NCI-H2081 (cell line): ENCODE measurements at places on chromosomes 2 and 18.

GRCh38 chr2:230947908-230948365, 22.9 kb upstream of the GPR55 start:
- no peak for DNase-seq

- no peak for DNase-seq
Measured at GRCh38 chr2:234438305-234438977, 58.4 kb downstream of the ARL4C start.

GRCh38 chr2:8886876-8887275, 49.5 kb upstream of the KIDINS220 start:
- DNase-seq, result no peak

DNA sequence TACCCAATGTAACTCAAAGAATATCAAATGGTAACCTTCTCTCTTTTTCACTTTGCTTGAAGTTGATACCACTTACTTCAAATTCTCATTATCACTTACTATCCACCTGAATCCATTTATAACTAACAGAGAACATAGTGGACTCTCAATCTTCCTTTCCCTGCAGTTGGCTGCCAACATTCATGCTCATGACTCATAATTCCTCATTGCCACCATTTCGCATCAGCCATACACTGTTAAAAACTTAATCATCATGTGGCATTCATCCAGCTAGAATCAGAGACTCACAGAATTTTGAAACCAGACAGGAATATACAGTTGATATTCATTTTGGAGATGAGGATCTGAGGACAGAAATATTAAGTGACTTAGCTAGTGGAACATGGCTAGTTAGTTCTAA, 56.8 kb downstream of the SLC4A10 start:
- no peak for DNase-seq

DNA sequence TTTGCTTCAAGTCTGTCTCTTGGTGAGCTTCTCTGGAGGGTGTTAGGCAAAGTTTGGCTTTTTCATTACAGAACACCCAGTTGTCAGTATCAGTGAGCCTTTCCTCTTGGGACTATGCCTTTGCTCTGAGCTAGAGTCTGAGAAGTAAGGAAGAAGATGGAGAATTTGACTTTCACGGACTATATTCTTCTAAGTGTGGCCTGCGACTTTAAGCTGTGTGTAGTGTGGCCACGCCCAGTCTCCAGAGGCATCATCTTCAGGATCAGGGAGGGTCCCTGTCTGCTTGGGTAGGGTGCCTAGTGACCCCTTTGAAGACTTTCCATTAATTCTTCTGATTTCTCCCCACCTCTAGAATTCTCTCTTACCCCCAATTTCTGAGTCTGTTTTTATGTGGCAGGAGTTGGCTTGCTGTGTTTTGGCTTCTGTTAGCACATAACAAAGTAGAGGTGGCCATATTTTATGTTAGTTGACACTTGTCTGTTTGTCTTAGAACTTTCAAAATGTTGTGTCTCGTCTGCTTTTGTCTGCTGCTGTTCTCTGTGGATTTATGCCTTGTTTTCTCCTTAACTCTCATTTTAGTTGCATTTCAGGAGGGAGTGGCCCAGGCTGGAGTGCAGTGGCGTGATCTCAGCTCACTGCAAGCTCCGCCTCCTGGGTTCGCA, 8.6 kb downstream of the PLEKHB2 start:
- no peak for DNase-seq

GRCh38 chr2:196289000-196289399, 117.6 kb upstream of the STK17B start:
- no peak for DNase-seq

- DNase-seq, result peak; percentile 74
Measured at GRCh38 chr2:57314682-57315081, 731.9 kb upstream of the VRK2 start.

DNA sequence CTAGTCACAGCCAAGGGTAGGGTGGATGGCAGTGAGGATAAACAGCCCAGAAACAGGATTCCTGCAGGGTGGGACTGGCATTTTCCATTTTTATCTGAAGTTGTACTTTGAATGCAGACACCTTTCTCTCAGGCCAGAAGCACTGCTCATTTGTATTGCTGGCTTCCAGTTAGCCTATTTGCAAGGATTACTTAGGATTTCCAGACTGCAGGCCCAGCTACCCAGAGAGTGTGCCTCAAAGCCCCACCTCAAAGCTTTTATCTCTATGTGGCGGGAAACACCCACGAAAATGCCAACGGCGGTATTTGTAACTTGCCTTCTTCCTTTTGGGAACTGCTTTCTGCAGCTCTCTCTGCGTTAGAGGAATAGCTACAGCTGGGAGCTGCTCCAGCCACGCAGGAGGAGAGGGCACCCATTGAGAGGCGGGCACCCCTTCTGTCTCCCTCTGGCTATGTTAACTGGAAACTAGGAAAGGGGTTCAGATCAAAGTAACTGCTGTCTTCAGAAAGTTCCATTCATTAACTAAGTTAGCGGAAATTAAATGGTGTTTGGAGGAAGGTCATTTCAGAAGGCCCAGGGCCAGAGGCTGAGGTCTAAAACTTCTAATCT, 144.9 kb downstream of the TGIF1 start:
- DNase-seq, result peak; percentile 7

DNA sequence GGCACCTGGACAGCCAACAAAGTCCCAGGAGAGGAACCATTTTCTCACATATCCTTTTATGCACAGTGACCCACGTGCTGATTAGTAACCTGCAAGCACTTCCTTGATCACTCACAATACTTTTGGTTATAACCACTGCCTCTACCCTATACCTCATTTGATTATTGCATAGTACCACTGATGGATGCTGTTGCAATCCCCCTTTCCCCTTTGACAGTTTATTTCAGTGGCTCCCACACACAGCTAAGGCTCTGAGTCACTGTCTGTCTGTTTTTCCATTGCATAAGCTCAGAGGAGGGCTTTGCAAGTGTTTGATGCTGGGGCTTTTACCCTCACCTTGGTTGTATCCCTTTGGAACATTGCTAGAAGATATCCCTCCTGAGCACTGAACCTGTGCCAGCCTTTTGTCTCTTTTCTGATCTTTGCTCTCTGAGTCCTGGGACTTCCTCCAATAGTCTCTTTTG, 101.7 kb upstream of the RBBP8 start:
- no peak for DNase-seq
